Activated CD4-positive, alpha-beta T cell treated with anti-CD3 and anti-CD28 coated beads for 48 hours (primary cell): ENCODE measurements at places on chromosomes 7 and 10.

GRCh38 chr10:5023177-5023805 is 19.6 kb upstream of the AKR1C2 start:
- no peak for DNase-seq

- DNase-seq = no peak
Observed at GRCh38 chr10:10313149-10313835, 704.4 kb upstream of the CELF2 start.

- DNase-seq = no peak
Observed at GRCh38 chr7:4800487-4800886, 25.1 kb downstream of the AP5Z1 start.

- no peak for DNase-seq
Observed at GRCh38 chr10:27663621-27664020, 82.0 kb downstream of the MKX start.

DNA sequence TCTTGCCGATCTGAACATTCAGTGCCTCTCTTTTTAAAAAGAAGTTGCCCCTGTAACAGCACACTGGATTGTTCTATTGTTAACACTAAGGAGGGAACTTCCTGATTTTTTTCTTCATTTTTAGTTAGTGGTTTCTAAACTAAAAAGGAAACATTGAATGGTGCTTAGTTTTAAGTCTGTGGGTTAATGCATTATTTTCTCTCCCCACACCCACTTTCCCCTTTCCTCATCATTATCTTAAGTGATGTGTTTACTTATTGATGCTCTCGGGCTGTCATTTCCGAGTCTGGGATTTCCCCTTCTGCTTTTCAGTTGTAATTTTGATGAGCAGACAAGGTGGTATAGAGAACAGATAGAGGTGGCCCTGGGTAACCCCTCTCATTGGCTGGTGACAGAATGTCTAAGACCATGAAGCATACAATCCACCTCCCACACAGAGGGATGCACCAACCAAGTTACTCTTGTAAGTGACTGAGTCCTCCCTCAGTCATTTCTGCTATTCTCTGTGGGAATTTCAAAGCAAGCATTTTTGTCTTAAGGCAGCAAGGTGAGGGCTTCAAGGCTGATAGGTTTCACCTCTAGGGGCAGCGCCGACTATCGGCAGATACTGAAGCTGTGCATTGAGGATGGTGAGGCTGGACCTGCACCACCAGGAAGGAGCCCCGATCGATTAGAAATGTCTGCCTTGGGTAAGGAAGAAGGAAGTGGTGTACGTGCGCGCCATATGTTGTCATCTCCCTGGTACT is 49.5 kb downstream of the CHN2 start:
- peak; percentile 73 for DNase-seq

DNA sequence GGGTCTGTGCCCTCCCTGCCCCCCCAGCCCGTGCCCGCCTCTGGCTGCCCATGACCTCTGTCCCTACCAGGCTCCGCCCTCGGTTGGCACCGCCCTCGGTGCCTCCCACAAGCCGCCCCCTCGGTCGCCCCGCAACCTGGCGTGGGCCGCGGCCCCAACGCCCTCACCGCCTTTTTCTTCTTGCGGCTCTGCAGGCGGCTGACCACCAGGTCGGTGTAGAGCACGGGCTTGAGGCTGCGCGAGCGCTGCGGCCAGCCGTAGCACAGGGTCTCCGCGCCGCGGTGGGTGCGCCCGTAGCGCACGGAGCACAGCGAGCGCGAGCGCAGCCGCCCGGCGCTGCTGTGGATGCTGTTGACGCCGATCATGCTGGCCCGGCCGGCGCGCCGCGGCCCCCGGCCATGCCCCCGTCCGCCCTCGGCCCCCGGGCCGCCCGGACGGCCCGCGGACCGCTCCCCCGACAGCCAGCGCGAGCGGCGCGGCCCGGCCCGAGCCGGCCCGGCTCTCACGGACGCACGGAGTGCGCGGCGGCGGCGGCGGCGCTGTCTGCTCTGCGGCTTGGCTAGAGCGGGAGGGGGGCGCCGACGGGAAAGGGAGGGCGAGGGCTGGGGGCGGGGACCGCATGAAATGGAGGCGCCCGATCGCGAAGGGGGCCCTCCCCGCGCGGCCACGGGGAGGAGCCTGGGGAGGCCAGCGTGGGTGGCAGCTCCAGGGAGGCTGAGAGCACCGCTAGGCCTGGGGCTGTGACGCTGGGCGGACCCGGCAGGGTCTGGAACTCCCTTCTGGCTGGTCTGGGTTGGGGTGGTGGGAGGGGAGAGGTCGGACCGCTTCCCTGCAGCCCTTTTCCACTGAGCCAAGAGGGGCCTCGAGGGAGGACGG is 9.6 kb downstream of the PSD start:
- peak; percentile 87 for DNase-seq

GRCh38 chr7:35319606-35320005 is 65.7 kb upstream of the TBX20 start:
- no peak for DNase-seq
